LNCaP clone FGC (cell line): ENCODE measurements at places on chromosomes 3 and 15.

GRCh38 chr15:49320351-49320750 is 102.7 kb upstream of the FGF7 start:
- DNase-seq: no peak

DNA sequence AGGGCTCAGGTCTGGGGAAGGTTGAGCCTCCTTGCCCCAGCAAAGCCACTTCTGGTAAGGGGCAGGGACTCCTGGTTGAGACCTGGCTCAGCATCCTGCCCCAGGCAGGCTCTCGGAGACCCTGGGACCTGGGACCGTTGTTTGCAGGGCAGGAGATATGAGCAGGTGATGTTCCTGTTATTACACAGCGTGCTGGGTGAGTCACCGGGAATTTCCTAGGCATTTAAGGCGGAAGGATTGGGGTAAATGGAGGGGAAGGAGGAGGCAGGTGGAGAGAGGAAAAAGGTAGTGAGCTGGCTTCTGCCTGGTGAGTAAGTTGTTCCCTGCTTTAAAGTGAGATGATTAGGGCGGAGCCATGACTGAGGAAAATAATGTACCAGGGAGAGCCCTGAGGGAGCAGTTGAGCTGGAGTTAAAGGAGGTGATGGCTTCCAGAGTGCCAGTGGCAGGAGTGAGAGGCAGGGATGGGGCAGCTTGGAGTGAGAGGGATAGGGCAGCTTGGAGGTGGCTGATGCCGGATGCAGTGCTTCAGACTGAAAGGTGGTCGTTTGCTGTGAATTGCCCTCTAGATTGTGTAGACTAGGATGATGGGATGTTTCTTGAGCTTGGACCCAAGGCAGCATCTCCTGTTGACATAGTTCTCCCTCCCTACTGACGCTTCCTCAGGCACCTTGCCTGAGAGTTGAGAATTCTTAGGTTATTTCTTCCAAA is 79.4 kb downstream of the AAGAB start:
- DNase-seq: no peak

GRCh38 chr3:141411251-141411771 is 43.0 kb downstream of the ZBTB38 start:
- DNase-seq: no peak

DNA sequence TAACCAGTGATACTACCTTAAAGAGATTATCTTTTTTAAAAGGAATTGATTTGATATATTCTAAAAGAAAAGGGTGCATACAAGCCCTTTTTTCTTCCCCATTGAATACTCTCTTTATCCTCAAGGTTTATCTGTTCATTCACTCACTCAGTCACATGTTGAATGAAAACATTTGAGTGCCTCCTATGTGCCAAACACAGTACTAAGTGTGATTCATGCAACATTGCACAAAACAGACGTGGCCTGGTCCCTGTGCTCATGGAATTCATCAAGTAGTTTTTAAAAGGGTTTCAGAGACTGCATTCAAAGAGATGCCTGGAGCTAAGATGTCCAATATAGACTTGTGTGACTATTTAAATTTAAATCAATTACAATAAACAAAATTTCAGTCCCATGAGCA is 462.2 kb upstream of the MDFIC2 start:
- no peak for DNase-seq

DNA sequence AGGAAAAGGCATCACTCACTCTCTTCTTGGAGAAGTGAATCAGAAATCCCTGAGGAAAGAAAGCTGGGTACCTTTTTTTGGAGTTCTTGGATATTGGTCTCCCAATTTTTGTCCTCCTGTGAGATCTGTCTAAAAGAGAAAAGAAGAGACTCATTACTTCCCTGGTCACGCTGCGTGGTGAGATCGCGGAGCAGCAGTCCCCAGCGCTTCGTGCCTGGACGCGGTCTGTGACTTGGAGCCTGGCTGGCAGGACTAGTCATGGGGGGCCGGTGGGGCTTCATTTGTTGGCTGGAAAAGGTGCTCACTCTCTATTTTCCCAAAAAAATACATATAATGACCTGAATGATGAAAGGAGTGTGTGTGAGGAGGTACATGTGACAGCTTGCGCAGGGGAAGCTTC is 144.0 kb downstream of the OCA2 start:
- no peak for DNase-seq

DNA sequence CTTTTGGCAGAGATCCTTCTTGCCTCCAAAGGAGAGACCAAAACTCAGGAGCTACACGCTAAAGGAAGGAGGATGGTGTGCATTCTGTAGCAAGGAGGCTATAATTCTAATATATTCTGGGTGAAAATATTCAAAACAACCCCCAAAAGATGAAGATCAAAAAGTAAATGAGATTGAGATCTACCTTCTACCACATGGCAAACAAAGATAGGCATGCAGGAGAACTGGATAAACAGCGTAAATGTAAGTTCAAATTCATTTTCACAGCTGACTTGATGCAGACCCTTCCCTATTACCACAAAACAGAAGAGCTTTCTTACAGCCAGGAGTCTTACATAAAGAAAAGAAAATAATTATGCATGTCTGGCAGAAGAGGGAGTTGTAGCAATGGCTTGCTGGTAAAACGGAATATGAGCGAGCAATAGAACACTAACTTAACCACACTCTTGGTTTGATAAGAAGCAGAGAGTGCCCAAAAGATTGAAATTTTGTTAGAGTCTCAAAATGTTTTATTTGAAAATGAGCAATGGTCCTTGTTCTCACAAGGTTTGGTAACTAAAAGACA is 272.7 kb downstream of the MECOM start:
- no peak for DNase-seq

GRCh38 chr3:171257251-171258203 is 202.7 kb downstream of the TNIK start:
- no peak for DNase-seq

GRCh38 chr3:15339786-15340215 is 7.4 kb upstream of the SH3BP5 start:
- DNase-seq: no peak

DNA sequence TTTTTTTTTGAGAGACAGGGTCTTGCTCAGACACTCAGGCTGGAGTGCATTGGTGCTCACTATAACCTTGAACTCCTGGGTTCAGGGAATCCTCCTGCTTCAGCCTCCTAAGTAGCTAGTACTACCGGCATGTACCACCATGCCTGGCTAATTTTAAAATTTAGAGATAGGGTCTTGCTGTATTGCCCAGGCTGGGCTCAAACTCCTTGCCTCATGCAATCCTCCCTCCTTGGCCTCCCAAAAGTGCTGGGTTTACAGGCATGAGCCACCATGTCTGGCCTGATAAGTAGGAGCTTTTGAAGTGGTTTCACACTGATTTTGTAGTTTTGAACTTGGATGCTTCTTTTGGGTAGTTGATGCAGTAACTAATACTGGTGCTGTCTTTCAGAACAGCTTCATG is 7.8 kb downstream of the MAP2K1 start:
- DNase-seq: no peak

DNA sequence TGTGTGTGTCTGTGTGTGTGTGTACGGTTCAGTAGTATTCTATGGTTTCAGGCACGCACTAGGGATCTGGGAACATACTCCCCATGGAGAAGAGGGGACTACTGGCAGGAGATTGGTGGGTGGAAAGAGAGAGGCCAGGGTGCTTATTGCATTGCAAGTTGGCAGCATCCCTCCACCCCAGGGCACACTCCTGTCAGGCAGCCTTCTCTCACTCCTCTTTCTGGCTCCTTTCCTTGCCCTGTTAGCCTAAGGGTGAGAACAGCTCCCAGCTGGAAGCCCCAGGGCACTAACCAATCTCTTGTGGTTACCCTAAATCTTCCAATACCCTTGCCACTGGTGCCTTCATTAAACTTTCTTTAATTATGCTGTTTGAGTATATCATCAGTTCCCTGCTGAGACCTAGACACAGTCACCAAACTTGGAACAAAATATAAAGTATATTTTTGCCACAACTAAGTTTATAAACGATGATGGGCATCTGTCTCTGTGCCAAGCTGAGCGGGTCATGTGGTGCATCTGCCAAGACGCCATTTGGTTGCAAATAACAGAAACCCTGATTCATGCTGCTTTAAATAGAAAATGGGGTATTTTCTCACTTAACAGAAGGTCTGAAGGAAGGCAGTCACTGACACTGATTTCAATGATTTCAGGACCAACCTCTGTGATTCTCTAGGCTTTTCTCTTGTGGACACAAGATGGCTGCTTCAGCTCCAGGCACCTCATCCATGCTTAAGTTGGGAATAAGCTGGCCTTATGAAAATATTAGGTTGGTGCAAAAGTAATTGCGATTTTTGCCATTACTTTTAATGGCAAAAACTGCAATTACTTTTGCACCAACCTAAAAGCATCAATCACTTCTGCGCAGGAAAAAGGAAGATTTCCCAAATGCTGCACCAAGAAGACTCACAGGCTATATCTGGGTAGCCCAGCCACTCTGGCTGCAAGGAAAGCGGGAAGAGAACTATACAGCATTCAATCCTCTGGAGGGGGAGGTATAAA is 476.9 kb upstream of the PROK2 start:
- DNase-seq: no peak

GRCh38 chr3:25145176-25145575 is 282.9 kb upstream of the RARB start:
- DNase-seq: no peak

DNA sequence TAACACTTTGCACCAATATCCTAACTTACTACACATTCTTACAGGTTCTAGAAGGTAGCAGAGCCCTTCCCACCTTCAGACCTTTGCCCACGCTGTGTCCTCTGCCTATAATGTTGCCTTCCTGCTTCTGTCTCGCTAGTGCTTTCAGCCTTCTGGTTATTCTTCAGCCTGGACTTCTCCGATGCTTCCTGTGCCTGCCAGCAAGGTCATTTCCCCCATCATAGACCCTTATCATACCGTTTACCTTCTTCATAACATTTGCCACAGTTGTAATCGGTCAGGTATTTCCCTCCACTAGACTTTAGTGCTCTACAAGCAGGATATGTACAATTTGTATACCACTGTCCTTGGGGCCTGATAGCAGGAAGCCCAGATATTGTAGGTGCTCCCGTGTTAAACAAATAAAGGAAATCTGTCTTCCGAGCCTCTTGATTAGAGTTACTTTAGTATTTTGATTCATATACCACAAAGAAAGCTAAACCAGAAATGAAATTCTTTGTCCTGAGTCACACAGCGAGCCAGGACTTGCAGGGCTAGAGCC is 35.8 kb upstream of the CMTM7 start:
- DNase-seq: no peak

DNA sequence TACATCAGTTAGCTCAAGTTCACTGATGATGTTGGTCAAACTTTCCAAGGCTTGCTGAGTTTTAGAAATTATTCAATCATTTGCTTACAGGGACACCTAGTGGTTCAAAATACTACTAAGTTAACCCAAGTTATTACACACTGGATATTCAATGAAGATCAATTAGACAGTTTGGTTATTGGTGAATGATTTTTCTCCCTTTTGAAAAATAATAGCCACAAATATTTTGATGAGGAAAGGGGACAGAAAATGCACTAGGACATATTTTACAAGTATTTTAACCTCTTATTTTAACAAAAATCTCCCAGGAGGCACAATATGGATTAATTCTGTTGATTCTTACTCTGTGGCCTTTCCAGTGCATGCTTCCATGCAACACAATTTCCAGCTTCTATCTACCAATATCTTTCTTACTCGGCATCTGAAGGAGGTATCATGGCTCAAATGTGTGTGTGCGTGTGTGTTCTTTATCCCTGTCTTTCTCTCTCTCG is 20.1 kb upstream of the GOLGA6L2 start:
- no peak for DNase-seq

DNA sequence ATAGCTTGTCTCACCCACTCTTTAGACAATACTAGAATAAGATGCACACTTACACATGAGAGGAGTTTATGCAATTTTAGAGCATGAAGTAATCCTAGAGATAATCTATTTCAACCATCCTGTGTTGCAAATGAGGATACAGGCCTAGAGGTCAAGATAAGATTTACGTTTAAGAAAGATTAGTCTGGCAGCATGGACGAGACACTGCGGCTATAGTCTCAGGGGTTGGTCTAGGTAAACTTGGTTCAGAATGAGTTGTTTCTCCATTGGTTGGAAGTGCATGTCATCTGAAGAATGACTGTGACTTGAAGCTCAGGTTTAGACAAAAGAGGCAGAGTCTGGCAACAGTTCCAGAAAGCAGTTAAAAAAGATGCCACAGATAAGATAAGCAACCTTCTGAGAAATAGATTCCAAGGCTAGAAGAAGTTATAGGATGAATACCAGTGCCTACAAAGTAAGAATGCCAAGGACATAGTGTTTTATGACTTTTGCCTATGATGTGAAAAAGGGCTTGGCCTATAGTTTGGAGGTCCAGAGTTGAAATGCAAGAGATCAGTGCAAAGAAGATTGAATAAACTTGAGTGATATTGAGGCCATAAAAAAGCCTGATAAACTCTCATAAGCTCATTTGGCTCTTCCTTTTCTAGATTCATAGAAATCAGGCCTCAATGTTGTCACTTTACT is 631.0 kb downstream of the SQOR start:
- DNase-seq: no peak

DNA sequence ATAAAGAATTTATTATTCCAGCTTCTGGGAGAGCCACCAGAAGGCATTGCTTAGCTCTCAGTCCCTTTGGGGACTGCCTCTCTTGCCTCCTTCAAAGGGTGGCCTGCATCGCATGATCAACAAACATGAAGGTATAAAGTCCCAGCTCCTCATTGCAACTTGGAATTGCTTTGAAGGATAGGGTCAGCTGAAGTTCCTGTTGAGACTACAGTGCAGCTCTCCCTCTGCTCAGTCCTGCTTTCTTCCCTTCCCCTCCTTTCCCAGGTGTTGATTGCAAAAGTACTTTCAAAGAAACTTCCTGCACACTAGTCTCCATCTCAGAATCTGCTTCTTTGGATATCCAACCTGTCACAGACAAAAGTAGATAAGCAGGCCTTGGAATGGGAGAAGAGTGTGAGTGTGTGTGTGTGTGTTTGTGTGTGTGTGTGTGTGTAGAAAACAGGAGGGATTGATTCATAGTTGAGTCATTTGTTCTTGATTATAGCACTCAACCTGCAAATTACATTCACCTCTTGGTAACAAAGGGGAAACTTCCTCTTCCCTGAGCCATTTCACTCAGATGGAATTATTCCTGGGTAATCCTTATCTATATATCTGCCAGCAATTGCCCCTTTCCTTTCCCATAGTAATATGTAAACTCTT is 13.7 kb downstream of the CCR8 start:
- no peak for DNase-seq

DNA sequence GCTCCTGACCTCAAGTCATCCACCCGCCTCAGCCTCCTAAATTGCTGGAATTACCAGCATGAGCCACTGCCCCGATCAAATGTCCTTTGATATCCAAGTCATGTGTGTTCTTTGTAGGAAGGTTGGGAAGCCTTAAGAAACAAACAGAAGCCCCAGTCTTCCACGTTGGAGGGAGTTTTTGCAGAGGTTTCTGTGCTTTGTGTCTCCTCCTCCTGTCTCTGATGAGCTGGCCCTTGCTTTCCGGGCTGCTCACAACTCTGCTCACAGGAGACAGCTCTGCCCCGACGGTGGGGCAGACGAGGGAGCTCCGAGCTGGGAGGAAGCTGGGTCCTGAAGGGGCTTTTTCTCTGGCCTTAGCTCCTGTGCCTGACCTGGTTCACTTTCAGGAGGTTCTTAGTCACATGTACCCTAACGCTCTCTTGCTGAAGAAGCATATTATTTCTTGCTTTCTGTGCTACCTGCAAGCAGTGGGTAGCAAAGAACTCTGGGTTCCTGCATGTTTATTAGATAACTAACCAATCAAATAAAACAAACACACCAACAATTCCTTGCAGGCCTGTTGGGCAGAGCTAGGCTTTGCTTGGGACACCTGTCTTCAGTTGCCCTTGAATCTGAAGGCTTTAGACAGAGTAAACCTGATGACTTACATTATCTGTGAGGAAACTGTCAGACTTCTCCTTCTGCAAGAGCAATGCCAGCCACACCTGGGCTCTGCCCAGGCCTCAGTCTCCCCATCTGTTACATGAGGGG is 52.6 kb upstream of the SMAD6 start:
- DNase-seq: peak; percentile 84

- DNase-seq: no peak
These were observed 8.5 kb downstream of the CLK3 start for GRCh38 chr15:74624020-74624602.
